ENCODE measurements at places on chromosomes 13 and 19.
A peak's percentile ranks its signal among the peaks of the same experiment; 100 is the strongest.

- DNase-seq = no peak
These were observed 8.9 kb upstream of the CYP4F3 start for GRCh38 chr19:15631817-15632216.

- no peak for DNase-seq
These were observed 71.6 kb downstream of the SHISA2 start for GRCh38 chr13:25980255-25980654.

GRCh38 chr13:112724788-112725345 lies 35.0 kb downstream of the ATP11A start:
- DNase-seq = no peak

DNA sequence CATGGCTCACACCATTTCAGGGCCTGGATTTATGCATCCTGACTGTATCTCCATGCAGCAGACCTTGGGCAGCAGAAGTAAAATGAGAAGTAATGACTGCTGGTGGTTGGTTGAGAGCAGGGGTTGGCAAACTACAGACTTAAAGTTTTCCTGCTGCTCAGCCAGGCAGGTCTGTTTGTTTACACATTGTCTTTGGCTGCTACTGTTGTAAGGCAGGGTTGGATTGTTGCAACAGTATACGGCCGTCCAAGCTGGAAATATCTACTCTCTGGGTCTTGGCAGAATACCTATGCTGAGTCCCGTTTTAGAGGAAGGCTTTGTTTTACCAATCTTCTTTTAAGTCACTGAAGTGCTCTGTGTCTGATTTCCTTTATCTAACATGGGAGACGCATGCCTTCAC lies 13.5 kb downstream of the SNRNP70 start:
- DNase-seq = no peak

- DNase-seq = no peak
These were observed 156.5 kb downstream of the KCNRG start for GRCh38 chr13:50171590-50172282.

DNA sequence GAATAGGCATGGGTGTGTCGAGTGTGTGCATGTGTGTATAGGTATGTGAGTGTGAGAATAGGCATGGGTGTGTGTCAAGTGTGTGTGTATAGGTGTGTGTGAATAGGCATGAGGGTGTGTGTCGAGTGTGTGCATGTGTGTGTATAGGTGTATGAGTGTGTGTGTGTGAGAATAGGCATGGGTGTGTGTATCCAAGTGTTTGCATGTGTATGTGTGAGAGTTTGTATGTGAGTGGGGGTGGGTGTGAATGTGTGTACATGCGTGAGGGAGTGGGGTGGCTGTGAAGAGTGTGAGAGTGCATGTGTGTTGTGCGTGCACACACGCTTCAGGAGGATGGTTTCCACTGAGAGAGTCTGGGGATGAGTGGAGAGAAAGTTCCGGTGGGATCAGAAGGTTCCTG lies 13.5 kb downstream of the EVI5L start:
- no peak for DNase-seq

- peak; percentile 99 for DNase-seq
These were observed at the start of gene ZNF557 for GRCh38 chr19:7069042-7069903. Gene ZNF557, plus strand, starts transcription at chr19:7069703. Its CDS starts 5,372 bp downstream, at chr19:7075075.

DNA sequence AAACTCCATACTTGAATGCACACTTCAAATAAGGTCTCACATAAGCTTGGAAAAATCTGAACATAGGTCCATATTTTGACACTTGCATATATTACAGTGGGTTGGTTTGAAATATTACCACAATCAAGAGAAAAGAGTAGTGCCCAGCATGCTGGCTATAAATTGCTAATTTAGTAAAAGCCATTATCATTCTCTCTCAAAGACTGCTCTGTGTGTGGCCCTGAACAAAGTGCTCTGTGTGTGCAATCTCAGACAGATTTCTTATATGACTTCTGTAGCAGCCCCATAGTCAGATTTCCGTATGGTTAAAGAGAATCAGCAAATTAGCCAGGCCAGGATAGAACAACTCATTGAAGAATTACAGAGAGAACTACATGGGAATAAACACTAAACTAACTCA lies 78.2 kb downstream of the LIG4 start:
- DNase-seq = no peak

- no peak for DNase-seq
These were observed 17.6 kb downstream of the GPR42 start for GRCh38 chr19:35388277-35389054.

DNA sequence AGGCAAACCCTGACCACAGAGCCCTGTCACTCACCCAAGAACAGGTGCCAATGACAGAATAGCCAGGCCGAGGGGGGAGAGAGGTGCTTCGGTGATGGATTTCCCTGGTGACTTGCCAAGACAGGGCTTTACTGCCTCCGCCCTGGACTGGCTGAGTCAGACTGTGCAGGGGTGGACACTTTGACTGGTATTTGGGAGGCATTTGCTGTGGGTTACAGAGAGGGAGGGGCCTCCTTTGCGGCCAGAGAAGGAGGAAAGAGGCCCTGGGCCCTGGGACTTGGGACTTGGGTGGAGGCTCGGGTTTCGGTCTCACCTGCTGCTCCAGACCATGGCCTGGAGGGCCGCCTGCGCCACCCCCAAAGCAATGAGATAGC lies 4.6 kb upstream of the EPS8L1 start:
- no peak for DNase-seq

DNA sequence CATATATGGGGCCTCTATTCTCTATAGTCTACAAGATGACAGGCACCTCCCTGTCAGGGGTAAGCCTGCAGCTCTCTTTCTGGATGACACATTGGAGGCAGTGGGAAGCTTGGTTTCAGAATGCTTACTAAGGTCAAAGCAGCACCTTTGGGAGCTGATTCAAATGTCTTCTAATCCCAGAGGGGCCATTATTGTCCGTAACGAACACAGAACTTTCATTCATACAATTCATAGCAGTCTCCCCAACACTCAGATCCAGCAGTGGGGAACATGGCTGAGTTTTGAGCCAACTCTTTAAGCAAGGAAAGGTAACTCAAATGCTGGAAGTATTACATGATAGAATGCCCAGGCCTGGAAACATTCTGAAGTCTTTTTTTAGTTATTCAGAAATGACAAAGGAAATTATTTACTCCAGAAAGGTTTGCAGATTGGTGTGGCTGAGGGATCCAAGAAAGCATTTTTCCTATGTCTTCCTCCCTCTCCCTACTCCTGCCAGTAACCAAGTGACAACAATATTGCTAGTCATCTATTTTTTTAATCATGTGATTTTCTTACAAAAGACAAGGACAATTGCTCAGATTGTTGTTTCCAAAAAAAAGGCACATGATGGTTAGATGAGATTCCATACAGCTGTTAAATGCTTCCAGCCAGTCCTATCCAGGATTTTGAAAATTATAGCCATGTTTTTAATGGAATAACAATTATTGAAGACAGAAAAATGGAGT lies 118.7 kb downstream of the FOXO1 start:
- no peak for DNase-seq

- DNase-seq = no peak
These were observed 41.6 kb upstream of the C13orf42 start for GRCh38 chr13:51152701-51153100.

- peak; percentile 1 for DNase-seq
These were observed 619.2 kb upstream of the SGCG start for GRCh38 chr13:22561581-22561980.

GRCh38 chr13:95924389-95924994 lies 128.7 kb downstream of the UGGT2 start:
- no peak for DNase-seq

- no peak for DNase-seq
These were observed 154.1 kb downstream of the OLFM4 start for GRCh38 chr13:53182724-53183123.

DNA sequence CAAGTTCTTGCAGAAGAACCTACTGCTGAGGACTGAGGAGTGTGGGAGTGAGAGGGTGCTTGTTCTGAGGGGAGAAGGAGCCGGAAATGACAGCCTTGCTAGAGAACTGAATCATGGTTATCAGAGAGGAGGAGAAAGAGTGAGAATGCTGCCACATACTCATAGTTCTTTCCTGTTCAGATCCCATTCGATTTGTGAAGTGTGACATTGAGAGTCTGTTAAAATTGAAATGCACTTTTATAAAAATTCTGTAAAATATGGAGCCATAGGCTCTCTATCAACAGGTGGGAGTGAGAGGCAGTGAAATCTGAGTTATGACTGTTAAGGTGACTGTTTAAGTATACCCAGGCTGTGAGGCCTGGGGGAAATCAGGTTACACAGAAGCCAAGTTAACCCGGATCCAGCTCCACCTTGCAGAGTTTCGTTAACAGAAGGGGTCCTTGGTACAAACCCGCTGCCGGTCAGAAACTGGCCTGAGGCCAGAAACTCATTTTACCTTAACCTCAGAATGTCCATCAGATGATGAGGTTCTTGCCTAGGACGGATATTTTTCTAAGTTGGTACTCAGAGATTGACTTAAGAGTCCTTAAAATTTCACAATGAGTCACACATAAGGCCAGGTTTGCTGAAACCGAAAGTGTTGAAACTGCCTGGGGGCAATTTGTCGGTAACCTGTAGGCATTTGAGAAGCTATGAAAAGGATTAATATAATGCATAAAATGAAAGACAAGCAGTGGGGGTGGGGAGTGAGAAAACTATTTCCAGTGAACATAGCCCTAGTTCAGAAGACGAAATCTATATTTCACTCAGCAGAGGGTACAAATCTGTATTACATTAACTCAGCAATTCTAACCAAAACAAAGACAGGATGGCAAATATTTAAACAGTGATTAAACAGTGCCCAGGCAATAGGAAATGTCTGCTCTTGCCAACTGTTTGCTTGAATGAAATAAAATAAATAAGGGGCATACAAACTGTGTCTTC lies 350.5 kb downstream of the KCNRG start:
- DNase-seq = no peak

GRCh38 chr13:33349288-33349985 lies 63.9 kb upstream of the STARD13 start:
- DNase-seq = no peak

GRCh38 chr19:50729894-50730293 lies 6.7 kb downstream of the CLEC11A start:
- DNase-seq = no peak

GRCh38 chr13:91894316-91894715 lies 495.9 kb downstream of the GPC5 start:
- DNase-seq = no peak
